SJSA1 (cell line): ENCODE measurements at places on chromosomes 1 and 21.

GRCh38 chr1:169867012-169867675 is 26.6 kb downstream of the SCYL3 start:
- peaks cover 91% of the 10 kb centered on the region for H3K36me3 ChIP-seq
- H3K4me3 ChIP-seq, result no peak overlapping the region
- no peaks in the 10 kb centered on the region for H3K27me3 ChIP-seq
- no peak overlapping the region for H3K27ac ChIP-seq
- no peak for DNase-seq

- H3K27me3 ChIP-seq, result no peaks in the 10 kb centered on the region
- peaks cover 10% of the 10 kb centered on the region for H3K36me3 ChIP-seq
- H3K4me3 ChIP-seq, result peak overlapping the region; percentile 99
Observed at GRCh38 chr1:41243079-41243385, 926 bp upstream of the SCMH1 start.

- no peaks in the 10 kb centered on the region for H3K4me1 ChIP-seq
- no peaks in the 10 kb centered on the region; the same call in 1 of the 2 replicates for H3K36me3 ChIP-seq
- DNase-seq, result no peak
- no peaks in the 10 kb centered on the region for H3K27me3 ChIP-seq
Observed at GRCh38 chr1:207856276-207857023, 54.5 kb downstream of the CD34 start.

DNA sequence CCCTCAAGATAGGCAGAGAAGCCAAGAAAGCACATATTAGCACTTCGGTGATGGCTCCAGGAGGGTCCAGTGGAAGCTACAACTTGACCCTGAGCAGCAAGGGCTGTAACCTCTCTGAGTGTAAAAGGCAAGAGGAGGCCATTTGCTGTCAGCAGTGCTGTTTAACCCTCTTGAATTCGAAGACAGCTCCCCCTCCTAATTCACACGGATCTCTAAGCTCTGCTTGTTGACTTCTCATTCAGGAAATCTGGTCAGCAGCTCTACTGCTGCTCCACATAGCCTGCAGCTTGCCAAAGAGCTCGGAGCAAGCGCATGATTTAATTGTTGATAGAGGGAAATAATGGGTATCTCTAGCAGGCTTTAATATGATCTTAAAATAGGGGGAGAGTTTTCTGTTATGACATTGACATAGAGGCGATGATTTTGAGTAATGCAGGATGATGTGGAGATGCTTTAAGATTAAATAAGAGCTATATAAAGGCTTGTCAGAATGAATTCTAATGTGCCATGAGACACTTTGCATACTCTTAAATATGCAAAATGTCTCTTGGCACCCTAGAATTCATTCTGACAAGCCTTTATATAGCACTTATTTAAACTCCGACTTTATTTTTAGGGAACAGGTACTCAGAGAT is 79.4 kb upstream of the USH2A start:
- no peak overlapping the region for H3K27ac ChIP-seq
- H3K4me3 ChIP-seq, result no peak overlapping the region
- no peak for DNase-seq
- H3K27me3 ChIP-seq, result 0 out of 2 replicates have a peak, but pooled peaks cover 19% of the 10 kb centered on the region

GRCh38 chr1:63264161-63264560 is 58.2 kb upstream of the FOXD3 start:
- no peaks in the 10 kb centered on the region for H3K27me3 ChIP-seq
- no peak for DNase-seq

DNA sequence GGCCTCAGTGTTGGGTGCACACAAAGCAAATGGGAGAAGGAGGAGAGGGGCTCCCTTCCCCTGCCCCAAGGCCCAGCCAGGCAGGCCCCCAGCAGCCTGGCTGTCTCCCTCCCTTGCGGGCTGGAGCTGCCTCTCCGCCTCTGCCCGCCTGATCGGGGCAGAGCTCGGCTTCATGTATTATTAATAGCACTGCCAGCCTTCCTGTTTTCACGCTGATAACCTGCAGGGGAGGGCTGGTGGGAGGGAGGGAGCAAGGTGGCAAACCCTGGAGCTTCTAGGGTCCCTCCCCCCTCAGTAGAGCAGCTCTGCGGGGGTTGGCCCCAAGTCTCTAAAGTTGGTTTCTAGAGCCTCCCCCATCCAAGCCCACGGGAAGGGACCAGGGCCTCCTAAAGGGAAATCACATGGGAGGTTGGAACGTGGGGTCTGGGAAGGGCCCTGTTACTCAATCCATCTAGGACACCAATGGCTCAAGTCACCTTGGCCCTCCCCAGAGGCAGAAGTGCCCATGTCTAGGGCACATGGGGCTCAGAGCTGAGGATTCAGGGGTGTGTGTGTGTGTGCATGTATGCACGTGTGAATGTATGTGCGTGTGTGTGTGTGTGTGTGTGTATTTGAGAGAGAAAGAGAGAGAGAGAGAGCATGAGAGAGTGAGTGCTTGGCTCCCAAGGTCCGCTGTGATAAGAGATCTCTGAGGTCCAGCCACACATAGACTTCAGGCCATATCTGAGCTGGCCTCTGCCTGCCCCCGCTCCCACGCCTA is 21.8 kb upstream of the POU3F1 start:
- peaks cover 12% of the 10 kb centered on the region for H3K4me1 ChIP-seq
- H3K27me3 ChIP-seq, result no peaks in the 10 kb centered on the region
- no peak overlapping the region for H3K4me3 ChIP-seq
- no peaks in the 10 kb centered on the region for H3K36me3 ChIP-seq
- H3K27ac ChIP-seq, result no peak overlapping the region
- no peak for DNase-seq

- no peaks in the 10 kb centered on the region for H3K27me3 ChIP-seq
- H3K36me3 ChIP-seq, result no peaks in the 10 kb centered on the region
- H3K4me1 ChIP-seq, result no peaks in the 10 kb centered on the region
Observed at GRCh38 chr1:153465811-153466636, 5.6 kb upstream of the S100A7 start.

- H3K4me1 ChIP-seq, result no peaks in the 10 kb centered on the region
- H3K27ac ChIP-seq, result no peak overlapping the region
- DNase-seq, result no peak
Observed at GRCh38 chr1:107195476-107195875, 54.6 kb downstream of the NTNG1 start.

GRCh38 chr1:23959461-23960290 is at the start of gene PNRC2:
Gene PNRC2, plus strand, starts transcription at chr1:23959828. Its CDS starts 1,630 bp downstream, at chr1:23961458.
- DNase-seq, result peak; percentile 98
- H3K27me3 ChIP-seq, result no peaks in the 10 kb centered on the region
- peaks cover 38% of the 10 kb centered on the region for H3K36me3 ChIP-seq
- H3K27ac ChIP-seq, result peak within 1 kb of the TSS; percentile 98
- peak within 1 kb of the TSS; percentile 83 for H3K4me3 ChIP-seq

DNA sequence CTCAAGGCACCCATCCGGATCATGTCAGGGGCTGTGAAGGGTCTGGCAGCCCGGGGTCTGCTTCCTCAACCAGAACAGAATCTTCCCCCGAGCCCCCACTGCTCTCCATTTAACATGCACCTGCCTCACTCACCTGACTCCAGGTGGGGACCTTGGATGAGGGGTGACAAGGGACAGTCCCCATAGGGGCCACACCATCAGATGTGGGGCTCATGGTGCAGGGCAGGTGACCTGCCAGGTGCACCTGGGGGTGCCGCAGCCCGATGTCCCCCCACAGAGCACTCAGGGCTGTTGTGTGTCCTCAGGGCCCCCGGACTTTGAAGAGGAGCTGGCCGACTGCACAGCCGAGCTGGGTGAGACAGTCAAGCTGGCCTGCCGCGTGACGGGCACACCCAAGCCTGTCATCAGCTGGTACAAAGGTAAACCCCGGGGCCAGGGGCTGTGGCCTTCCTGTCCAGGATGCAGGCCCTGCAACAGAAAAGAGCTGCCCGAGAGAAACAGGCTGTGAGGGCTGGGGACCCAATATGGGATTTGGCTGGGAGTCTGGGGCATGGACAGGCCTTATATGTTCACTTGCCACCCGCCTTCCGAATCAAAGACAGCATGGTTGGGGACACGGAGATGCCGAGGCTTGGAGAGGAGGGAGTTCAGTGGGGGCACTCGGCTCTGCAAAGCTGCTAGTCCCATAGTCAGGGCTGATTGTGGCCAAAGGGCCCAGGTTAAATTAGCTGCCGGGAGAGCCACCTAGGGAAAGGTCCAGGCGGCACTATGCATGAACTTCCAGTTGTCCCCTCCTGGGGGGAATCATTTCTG is 64.6 kb downstream of the TRIM11 start:
- DNase-seq, result no peak
- H3K36me3 ChIP-seq, result no peaks in the 10 kb centered on the region
- H3K4me3 ChIP-seq, result no peak overlapping the region
- no peaks in the 10 kb centered on the region for H3K27me3 ChIP-seq
- no peak overlapping the region for H3K27ac ChIP-seq
- no peaks in the 10 kb centered on the region for H3K4me1 ChIP-seq
